ENCODE measurements at places on chromosomes 1 and 21.

GRCh38 chr1:161128591-161129420 lies 3.7 kb downstream of the DEDD start:
- DNase-seq, result no peak

GRCh38 chr1:48561444-48561843 lies 89.4 kb upstream of the SPATA6 start:
- DNase-seq, result no peak

- DNase-seq, result no peak
Observed at GRCh38 chr1:225626698-225627097, 26.2 kb downstream of the ENAH start.

GRCh38 chr1:166944186-166944967 lies 31.0 kb downstream of the ILDR2 start:
- no peak for DNase-seq

- no peak for DNase-seq
Observed at GRCh38 chr1:17933971-17934370, 173.6 kb upstream of the IGSF21 start.

DNA sequence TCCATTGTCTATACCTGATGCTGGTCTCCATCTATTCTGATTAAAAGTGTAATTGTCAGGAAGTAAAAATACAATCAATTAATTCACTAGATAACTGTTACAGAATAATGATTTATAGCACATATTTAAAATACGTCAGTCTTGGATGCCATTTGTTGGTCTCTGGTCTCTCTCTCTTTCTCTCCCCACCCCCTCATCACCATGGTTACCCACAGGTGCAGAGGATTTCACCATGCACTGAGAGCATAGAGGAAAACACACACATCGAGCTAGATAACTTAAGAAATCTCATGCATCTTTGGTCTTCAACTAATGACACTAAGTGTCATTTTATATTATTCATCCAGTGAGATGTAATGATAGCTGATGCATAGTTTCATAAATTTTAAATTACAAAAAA lies 33.4 kb downstream of the LRRC53 start:
- DNase-seq, result no peak

DNA sequence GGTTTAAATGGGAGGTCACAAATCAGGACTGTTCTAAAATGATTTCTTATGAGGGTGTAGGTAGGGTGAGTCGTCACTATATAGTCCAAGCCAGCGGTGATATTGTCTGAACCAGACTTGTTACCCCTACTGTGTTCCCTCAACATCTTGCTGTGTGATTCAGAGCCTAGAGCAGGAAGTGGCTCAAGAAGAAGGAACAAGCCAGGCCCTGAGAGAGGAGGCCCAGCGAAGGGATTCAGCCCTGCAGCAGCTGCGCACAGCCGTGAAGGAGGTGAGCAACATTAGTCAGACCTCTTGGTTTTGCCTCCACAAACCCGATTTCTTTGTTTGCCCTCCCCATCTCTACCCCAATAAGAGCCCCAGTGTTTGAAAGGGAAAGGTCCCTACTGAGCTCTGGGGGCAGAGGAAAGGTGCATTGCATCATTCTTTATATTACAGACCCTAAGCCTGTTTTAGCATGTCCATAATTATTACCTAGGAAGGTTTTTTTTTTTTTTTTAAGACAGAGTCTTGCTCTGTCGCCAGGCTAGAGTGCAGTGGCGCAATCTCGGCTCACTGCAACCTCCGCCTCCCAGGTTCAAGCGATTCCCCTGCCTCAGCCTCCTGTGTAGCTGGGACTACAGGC lies 5.0 kb upstream of the SH3BGRL3 start:
- DNase-seq, result no peak

- DNase-seq, result no peak
Observed at GRCh38 chr1:241638909-241639622, 1.1 kb downstream of the CHML start.

- no peak for DNase-seq
Observed at GRCh38 chr1:232378266-232379062, 251.5 kb downstream of the SIPA1L2 start.

- DNase-seq, result no peak
Observed at GRCh38 chr1:232248276-232248820, 381.6 kb downstream of the SIPA1L2 start.

- DNase-seq, result no peak
Observed at GRCh38 chr1:24898152-24898908, 31.7 kb downstream of the RUNX3 start.

DNA sequence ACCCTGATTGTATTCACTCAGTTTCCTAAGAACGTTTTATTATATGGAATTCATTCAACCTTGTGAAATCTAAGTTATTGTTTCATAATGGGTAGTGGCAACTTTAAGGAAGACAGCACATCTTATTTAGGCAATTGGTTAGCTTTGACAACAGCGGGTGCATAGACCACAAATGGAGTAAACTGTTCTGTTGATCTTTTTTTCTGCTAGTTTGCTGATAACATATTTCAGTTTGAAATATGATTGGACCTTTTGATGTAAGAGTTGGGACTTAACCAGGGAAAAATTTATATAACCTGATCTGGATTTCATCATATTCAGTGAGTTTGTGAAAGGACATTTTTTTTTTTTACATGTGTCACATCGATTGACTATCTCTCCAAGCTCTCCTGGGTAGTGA lies 151.7 kb downstream of the HLX start:
- DNase-seq, result no peak

DNA sequence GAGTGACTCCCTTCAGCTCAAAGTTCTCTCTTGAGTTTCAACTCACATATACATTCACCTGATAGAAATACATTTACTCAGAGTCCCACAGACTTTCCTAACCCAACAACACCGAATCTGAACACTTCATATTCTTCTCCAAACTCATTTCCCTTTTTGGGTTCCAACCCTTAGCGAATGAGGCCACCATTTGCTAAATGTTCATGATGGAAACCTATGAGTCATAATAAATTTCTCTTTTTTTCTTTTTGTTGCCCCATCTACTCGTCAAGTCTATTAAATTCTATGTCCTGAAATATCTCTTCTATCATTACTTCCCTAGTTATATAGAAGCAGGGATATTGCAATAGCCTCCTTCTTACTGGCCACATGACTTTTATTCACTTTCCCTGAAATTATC lies 100.1 kb downstream of the HLX start:
- DNase-seq, result no peak

- no peak for DNase-seq
Observed at GRCh38 chr1:89890085-89890752, 69.4 kb downstream of the LRRC8D start.

DNA sequence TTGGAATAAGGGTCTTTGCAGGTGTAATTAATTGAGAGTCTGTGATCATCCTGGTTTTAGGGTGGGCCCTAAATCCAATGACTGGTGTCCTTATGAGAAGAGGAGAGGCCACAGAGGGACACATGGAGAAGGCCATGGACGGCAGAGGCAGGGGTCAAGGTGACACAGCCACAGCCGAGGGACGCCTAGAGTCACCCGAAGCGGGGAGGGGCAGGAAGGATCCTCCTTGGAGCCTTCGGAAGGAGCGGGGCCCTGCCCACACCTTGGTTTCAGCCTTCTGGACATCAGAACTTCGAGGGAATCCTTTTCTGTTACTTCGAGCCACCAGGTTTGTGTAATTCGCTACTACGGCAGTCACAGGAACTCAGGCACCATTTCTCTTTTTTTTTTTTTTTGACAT lies 31.1 kb downstream of the RRP1 start:
- DNase-seq, result no peak

DNA sequence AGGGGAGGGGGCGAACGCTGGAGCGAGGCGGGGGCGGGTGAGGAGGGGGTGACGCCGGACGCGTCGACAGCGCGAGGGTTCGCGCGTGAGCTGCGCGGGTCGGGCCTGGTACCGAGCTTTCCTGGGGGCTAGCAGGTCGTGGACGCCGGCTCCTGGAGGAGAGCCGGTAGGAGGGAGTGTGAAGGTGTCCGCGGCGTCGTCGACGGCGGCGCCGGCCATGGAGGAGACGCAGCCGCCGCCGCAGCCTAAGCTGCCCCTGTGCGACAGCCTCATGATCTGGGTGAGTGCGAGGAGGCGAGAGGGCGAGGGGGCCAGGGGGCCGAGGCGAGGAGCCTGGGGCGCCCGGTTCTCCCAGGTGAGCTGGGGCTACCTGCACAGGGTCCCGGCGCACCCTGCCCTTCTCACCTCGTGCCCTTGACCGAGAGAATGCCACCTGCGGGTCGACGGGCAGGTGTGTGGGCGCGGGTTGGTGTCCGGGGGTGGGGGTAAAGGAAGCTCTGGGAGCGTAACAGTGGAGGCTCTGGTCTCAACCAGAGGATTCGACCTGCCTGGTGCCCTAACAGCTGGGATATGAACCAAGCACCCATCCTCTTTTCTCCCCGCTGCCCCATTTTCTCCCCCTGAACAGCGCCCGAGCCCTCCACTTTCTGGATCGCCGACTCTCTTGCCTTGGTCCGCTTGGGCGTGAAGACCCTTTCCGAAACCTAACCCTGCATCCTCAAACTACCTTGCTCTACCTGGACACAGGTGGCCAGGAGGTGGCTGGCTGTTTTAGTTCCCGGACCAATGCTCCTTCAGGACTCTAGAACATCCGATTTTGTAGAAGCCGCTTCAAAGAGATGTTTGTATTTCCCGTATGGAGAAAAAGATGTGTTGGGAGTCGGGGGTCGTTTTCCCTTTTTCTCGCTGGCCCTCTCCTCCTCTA lies at the start of gene HOOK1:
HOOK1 (plus strand) TSS at position 49 of the 925 bp plus-strand sequence; CDS start at position 218, 169 bp downstream.
- DNase-seq, result no peak

GRCh38 chr1:98210064-98210463 lies 289.2 kb upstream of the DPYD start:
- DNase-seq, result peak; percentile 62

GRCh38 chr21:41857771-41858300 lies 21.3 kb downstream of the PRDM15 start:
- no peak for DNase-seq

- no peak for DNase-seq
Observed at GRCh38 chr1:175702079-175702795, 41.2 kb downstream of the TNR start.

- DNase-seq, result no peak
Observed at GRCh38 chr1:68378296-68379084, 71.3 kb downstream of the RPE65 start.

DNA sequence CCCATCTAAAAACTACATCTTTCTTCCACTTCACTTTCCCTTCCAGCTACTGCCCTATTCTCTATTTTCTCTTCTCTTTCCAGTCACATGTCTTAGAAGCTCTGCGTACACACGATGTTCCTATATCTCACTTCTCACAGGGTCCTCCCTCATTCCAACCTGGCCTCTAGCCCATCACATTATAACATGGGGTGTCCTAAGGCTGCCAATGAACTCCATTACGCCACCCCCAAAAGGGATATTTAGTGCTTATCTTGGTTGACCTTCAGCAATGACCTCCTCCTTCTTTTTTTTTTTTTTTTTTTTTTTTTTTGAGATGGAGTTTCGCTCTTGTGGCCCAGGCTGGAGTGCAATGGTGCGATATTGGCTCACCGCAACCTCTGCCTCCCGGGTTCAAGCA lies 38.2 kb upstream of the FAM89A start:
- no peak for DNase-seq

GRCh38 chr1:81439046-81439823 lies 361.5 kb upstream of the ADGRL2 start:
- DNase-seq, result no peak

DNA sequence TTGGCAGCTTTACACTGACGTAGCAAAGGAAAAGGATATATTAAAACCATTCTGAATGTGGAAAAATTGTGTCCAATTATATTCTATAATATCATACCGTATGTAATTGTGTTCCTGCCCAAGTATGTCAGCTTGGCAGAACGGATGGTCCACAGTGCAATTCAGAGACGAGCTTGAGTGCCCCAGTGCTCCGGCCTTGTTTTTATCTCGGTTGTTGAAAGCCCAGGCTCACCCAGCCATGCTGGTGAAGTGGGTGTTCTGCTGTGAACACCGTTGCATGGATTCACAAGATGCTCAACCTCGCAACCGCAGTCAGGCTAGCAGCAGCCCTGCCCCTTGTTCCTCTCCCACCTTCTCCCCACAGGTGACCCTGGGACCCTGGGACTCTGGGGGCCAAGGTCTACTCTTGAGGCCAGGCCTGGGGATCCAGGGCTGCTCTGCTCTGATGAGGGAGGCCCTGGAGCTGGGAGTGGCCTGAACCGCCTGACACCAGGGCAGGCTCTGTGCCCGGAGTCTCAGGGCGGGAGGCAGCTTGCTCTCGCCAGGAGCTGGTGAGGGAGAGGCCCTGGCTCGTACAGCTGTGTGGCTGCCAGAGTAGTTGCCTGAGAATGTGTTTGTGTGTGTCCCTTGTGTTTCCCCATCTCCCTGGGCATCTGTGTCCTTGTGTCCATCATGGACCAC lies 11.2 kb downstream of the PTPRF start:
- DNase-seq, result no peak

GRCh38 chr1:145991735-145992412 lies 4.5 kb downstream of the TXNIP start:
- no peak for DNase-seq

GRCh38 chr1:32334274-32334861 lies 1.7 kb downstream of the MARCKSL1 start:
- DNase-seq, result no peak

GRCh38 chr1:56686169-56686568 lies 41.1 kb downstream of the PRKAA2 start:
- no peak for DNase-seq

DNA sequence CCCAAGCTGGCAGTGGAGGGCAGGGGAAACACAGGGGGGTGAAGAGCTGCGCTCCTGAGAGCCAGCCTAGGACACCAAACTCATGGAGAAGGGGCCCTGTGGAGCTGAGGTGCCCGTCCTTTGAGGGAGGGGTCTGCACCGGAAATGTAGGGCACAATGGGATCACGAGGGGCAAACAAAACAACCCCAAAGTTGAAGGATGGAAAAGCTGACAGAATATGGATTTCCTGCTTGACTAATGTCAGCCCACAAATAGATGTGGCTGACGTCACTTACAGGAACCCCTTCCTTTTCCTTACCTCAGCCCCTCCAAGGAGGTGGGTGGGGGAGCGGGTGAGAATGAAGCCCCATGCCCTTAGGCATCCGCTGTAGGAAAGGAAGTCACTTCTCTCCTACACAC lies 110.9 kb downstream of the KCNN3 start:
- no peak for DNase-seq

All from HFF-Myc (cell line).